ENCODE measurements at places on chromosomes 1 and 21.

DNA sequence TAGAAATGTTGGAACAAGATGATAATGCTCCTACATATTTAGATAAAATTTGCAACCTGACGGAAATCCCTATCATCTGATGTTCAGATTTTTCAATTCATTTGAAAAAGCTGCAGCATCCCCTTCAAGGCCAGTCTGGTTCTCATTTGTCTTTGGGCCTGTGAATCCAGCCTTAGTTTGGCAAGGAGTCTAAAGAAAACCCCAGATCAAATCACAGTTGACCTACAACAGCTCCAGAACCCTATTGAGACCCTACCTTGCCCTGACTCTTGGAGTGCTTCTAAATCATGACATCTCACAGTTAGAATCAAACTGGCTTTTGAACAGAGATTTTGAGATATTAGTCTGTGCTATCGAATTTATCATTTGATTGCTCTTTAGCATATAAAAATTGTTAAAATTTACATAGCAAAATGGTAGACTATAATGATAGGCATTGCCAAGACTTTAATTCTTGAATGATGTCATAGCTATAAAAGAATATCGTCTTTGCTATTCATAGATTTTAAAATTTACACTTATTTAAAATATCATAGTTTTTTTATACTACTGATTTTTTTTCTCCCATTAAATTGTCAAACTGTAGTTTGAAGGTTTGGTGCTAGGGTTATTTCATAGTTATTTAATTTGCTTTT lies 2.2 kb downstream of the PPP2R5A start:
- DNase-seq, result no peak

GRCh38 chr1:78622548-78622947 lies 2.3 kb downstream of the IFI44L start:
- no peak for DNase-seq

GRCh38 chr1:101203820-101204540 lies 32.8 kb upstream of the S1PR1 start:
- no peak for DNase-seq

DNA sequence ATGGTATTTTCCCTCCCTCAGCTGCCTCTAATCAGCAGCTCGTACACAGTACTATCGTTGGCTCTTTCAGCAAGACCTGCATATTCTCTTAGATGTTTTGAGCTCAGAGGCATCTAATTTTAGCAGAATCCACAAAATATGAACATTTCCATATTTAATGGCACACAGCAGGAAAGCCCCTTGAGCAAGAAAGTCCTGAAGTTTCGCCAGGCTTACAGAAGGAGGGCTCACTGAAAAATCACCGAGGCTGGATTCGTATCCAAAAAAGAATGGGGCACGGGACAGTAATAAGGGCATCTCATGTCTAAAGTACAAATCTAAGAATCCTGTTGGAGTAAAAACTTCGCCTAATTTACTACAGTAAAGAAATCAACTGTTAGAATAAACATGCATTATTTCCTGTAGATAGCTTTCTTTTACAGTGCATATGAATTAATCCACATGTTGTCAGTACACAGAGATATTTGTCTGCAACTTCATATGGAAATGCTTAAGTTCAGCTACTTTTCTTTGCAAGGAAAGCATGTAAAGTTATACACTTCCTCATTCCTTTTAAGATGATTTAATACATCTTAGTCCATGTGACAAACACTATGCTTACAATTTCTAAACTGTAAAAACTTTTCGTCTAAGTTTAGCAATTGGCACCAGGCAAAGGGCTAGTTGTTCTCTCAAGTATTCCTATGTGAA lies 1205.3 kb upstream of the ADGRL4 start:
- DNase-seq, result no peak

GRCh38 chr1:22412932-22413727 lies 38.5 kb upstream of the ZBTB40 start:
- no peak for DNase-seq

- DNase-seq, result no peak
These were observed 61.7 kb downstream of the ACP6 start for GRCh38 chr1:147608596-147608995.

DNA sequence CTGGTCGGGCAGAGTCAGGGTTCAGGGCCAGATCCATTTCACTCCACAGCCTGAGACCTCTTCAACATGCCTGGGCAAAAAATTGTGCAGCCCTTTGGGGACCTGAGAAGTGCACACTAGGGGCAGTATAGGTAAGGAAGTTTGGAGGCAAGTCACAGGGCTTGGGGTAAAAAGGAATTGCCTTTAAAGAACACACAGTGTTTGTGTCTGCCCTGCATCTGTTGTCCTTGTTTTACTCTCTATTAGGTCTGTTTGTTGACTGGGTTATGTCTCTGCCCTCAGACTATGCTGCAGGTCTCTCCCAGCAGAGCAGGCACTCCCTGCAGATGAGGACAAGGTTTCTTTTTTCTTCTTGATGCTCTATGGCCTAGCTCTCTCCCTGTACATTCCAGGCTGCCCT lies 22.0 kb downstream of the LDLRAD2 start:
- no peak for DNase-seq

- DNase-seq, result no peak
These were observed 134.9 kb downstream of the CLEC20A start for GRCh38 chr1:178361847-178362246.

DNA sequence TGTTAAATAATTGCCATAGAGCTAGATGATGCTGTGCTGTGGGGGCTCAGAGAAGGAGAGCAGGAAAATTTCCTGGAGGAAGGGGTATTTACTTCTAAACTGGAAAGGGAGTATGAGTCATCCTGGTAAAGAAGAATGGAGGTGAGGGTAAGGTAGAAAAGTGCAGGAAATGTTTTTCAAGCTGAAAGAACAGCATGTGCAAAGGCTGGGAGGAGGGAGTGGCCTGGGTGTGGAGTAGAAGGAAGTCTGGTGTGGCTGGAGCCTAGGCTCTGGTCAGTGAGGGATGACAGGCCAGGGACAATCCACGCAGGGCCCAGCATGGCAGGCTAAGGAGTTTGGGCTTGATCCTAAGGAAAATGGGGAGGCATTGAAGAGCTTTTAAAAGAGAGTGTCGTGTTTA lies 45.9 kb downstream of the MATN1 start:
- DNase-seq, result no peak

DNA sequence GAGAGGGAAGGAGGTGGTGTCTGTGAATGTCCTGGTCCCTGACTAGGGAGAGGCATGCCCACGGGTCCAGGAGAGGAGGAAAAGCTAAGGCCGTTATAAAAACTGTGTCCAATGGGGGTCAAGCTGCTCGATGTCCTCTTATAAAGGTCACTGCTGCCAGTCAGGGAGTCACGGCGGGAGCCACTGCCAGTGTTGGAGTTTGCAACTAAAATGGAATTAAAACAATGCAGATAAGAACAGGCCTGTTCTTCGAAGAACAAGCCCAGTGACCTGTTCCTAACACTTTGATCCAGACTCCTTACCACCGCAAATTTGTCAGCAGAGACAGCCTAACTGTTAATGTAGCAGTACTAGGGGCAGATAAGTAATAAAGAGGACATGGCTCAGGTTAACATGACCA lies 56.1 kb upstream of the SDC3 start:
- no peak for DNase-seq

- no peak for DNase-seq
These were observed 14.1 kb downstream of the EPHA2 start for GRCh38 chr1:16141573-16142336.

- no peak for DNase-seq
These were observed 119.4 kb upstream of the RRP15 start for GRCh38 chr1:218165701-218166114.

- no peak for DNase-seq
These were observed 16.2 kb downstream of the SDHC start for GRCh38 chr1:161330346-161330745.

GRCh38 chr1:7229186-7229585 lies 443.9 kb downstream of the CAMTA1 start:
- DNase-seq, result no peak

DNA sequence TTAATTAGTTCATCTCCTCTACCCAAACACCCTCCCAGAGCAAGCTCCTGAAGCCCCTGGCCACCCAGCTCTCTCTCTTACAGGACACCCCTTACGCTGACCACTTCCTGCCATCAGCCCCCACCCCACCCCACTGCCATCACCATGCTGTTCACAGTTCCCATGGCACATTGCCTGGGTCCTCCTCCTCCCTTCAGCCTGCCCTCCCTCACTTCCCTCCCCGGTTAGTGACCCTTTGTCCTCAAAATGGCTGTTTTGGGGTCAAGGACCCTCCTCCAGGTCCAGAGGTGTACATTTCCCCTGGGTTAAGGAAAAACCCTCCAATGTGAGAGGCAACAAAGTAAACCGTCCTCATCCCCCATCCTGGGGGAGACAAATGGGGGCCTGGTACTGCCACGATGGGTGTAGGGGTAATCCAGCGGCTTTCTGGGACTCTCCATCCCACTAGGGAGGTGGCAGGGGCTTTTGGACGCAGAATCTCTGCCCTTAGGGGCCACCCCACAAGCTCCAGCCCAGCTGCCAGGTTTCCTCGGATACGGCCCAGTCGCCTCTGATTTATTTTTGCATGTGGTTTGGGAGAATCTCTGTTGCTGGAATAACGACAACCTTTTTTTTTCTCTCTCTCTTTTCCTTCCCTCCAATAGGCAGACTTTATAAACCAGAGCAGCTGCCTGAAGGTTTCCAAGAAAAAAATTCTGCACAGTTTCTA lies 8.5 kb downstream of the CAMK2N1 start:
- DNase-seq, result no peak

- peak; percentile 50 for DNase-seq
These were observed 112.9 kb downstream of the ZBTB18 start for GRCh38 chr1:244163861-244164510.

GRCh38 chr1:78277253-78277652 lies 213.5 kb upstream of the PTGFR start:
- no peak for DNase-seq

- DNase-seq, result no peak
These were observed 5.8 kb downstream of the HAO2 start for GRCh38 chr1:119374208-119374874.

- no peak for DNase-seq
These were observed 365.6 kb upstream of the ST6GALNAC5 start for GRCh38 chr1:76501586-76502219.

GRCh38 chr1:230977761-230978490 lies 735 bp downstream of the TTC13 start:
- no peak for DNase-seq

- no peak for DNase-seq
These were observed 5.0 kb downstream of the GADD45A start for GRCh38 chr1:67690018-67690363.

- DNase-seq, result no peak
These were observed 172.6 kb downstream of the CHRM3 start for GRCh38 chr1:239558991-239559390.

DNA sequence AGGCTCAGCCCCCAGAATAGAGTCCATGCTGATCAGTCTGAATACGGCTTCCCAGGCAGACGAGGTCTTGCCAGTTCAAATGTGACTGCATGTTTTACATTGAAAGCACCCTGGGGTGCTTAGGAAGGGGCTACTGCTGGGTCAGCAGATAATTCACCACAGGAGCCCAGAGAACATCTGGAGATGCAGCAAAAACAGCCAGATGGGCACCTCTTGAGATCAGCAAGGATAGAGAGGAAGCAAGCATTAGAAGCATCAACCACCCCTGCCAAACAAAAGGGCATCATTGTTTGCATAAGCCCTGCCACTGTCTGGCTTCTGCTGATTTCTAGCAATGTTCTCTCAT lies 403.1 kb downstream of the RRAGC start:
- no peak for DNase-seq

DNA sequence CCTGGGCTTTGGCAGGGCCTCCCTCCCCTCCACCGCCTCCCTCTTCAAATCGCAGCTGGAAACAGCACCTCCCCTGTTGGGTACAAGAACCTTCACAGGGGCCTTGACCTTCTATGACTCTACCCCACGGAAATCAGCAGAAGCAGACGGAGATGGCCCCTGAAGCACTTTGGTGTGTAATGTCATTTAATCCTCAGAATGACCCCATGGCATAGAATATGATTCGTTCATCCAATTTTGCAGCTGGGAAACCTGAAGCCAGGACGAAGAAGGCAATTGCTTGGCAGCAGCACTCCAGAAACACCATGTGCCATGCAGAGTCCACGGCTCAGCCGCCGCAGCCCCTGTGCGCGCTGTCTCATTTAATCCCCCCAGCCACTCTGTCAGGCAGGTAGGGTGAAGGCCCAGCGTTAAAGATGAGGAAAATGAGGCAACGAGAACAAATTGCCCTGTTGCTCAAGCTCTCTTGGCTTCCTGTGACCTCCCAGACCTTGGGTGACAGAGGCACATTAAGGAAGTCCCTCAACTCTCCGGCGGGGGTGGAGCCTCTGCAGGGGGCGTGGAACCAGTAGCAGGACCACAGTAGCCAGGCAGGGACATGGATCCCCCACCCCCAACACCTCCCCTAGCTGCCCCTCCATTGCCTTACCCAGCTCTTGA lies 25.8 kb upstream of the LAPTM5 start:
- no peak for DNase-seq

- no peak for DNase-seq
These were observed 65.4 kb downstream of the AK4 start for GRCh38 chr1:65213271-65214023.

- no peak for DNase-seq
These were observed 1.7 kb downstream of the TOR1AIP1 start for GRCh38 chr1:179883745-179884138.

DNA sequence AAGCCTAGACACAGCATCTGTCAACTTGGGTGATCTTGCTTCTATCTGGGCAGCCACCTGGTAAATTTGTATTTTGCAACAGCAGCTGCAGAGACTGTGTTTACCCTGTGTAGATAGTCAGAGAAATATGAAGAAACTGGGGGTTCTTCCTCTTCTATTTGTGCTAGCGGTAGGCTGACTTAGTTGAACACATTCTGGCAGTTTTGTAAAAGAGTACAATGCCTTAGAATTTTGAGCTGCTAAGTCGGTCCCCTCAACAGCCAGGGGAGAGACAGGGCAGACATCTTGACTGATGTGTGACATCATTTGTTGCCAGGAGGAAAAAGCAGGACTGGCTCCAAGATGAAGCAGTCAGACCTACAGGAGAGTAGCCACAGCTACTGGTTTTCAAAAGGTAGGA lies 53.7 kb downstream of the KCNJ6 start:
- DNase-seq, result no peak

All from Panc1 (cell line).